Caco-2 (cell line): ENCODE measurements at places on chromosomes 2 and 18. TPM values are rescaled to one million over a fixed set of nuclear protein-coding genes. Genes with fewer than 3 reads are reported as not detected.

GRCh38 chr2:16094811-16095210 is 154.5 kb downstream of the MYCN start:
- no peaks in the 10 kb centered on the region for H3K36me3 ChIP-seq
- H3K27ac ChIP-seq: peak overlapping the region; percentile 37
- no peak for DNase-seq
- peaks cover 43% of the 10 kb centered on the region for H3K4me1 ChIP-seq

DNA sequence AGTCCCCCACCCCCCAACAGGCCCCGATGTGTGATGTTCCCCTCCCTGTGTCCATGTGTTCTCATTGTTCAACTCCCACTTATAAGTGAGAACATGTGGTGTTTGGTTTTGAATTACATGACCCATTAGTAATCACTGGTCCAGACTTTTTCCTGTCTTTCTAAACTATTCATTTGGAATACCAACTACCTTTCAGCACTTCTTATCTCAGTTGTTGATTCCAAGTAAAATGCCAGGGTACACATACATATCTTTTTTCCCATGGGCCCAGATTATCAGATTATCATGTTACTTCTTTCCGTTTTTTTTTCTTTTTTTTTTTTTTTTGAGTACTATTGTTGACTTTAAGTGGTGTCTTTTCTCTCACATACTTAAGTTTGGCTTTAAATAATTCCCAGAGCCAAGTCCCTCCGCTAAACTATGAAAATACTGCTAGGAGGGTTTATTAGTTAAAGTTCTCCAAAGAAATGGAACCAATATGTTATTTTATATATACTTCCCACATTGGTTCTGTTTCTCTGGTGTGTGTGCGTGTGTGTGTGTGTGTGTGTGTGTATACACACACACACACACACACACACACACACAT is 389.3 kb downstream of the IRS1 start:
- no peaks in the 10 kb centered on the region for H3K27me3 ChIP-seq
- H3K4me3 ChIP-seq: no peak overlapping the region
- no peak overlapping the region for H3K27ac ChIP-seq
- peaks cover 19% of the 10 kb centered on the region for H3K4me1 ChIP-seq
- no peak for DNase-seq

MARS2 gene
- 12.1 and 13.1 TPM in 2 replicates for total RNA-seq

OSR1 gene
- total RNA-seq: 3.0 and 3.2 TPM in 2 replicates

DNA sequence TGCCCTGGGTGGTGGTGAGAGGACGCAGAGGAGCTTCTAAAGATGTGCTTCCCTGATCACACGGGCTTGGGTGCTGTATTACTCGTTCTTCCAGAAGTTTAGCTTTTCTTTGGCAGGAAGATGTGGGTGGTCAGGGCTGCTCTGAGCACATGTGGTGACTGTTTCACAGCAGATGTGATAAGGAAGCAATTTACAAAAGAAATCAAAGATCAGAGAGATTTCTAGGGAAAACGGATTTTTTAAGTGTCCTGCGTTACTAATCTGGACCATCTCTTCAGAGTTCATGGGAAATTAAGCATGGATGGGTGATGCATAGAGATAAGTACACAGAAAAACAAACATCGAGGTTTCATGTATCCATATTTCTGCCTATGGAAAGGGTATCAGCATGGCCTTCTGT is 99.4 kb downstream of the WDSUB1 start:
- DNase-seq: no peak
- H3K4me1 ChIP-seq: no peaks in the 10 kb centered on the region
- no peak overlapping the region for H3K27ac ChIP-seq
- no peaks in the 10 kb centered on the region for H3K27me3 ChIP-seq
- H3K36me3 ChIP-seq: peaks cover 1% of the 10 kb centered on the region; the same call in 1 of the 2 replicates

GALR1 gene
- total RNA-seq: not detected in 2 replicates

GRCh38 chr2:40168032-40168431 is 283.9 kb downstream of the SLC8A1 start:
- DNase-seq: peak; percentile 53
- peaks cover 11% of the 10 kb centered on the region for H3K4me1 ChIP-seq
- H3K27ac ChIP-seq: no peak overlapping the region
- no peaks in the 10 kb centered on the region; the same call in 1 of the 2 replicates for H3K27me3 ChIP-seq
- H3K36me3 ChIP-seq: no peaks in the 10 kb centered on the region
- no peak overlapping the region for H3K4me3 ChIP-seq

LDLRAD4 gene
- 1.2 and 1.5 TPM in 2 replicates for total RNA-seq
